Thoracic aorta endothelial cell (primary cell): ENCODE measurements at places on chromosomes 13 and 19. TPM values are rescaled to one million over a fixed set of nuclear protein-coding genes. Genes with fewer than 3 reads are reported as not detected.

Gene CEACAM19
- 3.2 and 3.9 TPM in 2 replicates for total RNA-seq

Gene ZNF177
- 0.65 and 0.66 TPM in 2 replicates for total RNA-seq

Gene ELAVL1
- total RNA-seq, result 48.4 and 69.4 TPM in 2 replicates

Gene ZNF506
- total RNA-seq, result 4.6 and 8.8 TPM in 2 replicates

Gene SERP2
- 0.36 and 0.80 TPM in 2 replicates for total RNA-seq

Gene CRTC1
- total RNA-seq, result 1.2 and 1.9 TPM in 2 replicates

Gene GJA3
- not detected in 2 replicates for total RNA-seq

Gene TINCR
- total RNA-seq, result not detected in 2 replicates

Gene CYP2A7
- not detected in 2 replicates for total RNA-seq

Gene GSX1
- not detected in 2 replicates for total RNA-seq

Gene FARP1
- total RNA-seq, result 33.5 and 34.2 TPM in 2 replicates

Gene C2CD4C
- total RNA-seq, result 0.13 and 0.29 TPM in 2 replicates

Gene CLC
- total RNA-seq, result not detected in 2 replicates

Gene POU2F2
- total RNA-seq, result 0.40 and 1.1 TPM in 2 replicates

Gene TMTC4
- 30.6 and 36.3 TPM in 2 replicates for total RNA-seq

Gene ZIC5
- 0.07 TPM in 1 of 2 replicates, not detected in the other for total RNA-seq

Gene CPAMD8
- total RNA-seq, result 0.22 and 0.66 TPM in 2 replicates

Gene CRX
- total RNA-seq, result not detected in 2 replicates

Gene TNNI3
- not detected in 2 replicates for total RNA-seq

Gene ITGBL1
- 38.3 and 38.4 TPM in 2 replicates for total RNA-seq

Gene TUBA3C
- total RNA-seq, result not detected in 2 replicates

Gene MBD3L3
- not detected in 2 replicates for total RNA-seq
